ENCODE measurements at places on chromosomes 5 and 9.

GRCh38 chr9:130143958-130144366 is 28.2 kb upstream of the NCS1 start:
- DNase-seq, result peak; percentile 46

- no peak for DNase-seq
Measured at GRCh38 chr9:122777935-122778627, 10.7 kb upstream of the OR5C1 start.

- DNase-seq, result no peak
Measured at GRCh38 chr5:4243479-4244264, 648.0 kb downstream of the IRX1 start.

DNA sequence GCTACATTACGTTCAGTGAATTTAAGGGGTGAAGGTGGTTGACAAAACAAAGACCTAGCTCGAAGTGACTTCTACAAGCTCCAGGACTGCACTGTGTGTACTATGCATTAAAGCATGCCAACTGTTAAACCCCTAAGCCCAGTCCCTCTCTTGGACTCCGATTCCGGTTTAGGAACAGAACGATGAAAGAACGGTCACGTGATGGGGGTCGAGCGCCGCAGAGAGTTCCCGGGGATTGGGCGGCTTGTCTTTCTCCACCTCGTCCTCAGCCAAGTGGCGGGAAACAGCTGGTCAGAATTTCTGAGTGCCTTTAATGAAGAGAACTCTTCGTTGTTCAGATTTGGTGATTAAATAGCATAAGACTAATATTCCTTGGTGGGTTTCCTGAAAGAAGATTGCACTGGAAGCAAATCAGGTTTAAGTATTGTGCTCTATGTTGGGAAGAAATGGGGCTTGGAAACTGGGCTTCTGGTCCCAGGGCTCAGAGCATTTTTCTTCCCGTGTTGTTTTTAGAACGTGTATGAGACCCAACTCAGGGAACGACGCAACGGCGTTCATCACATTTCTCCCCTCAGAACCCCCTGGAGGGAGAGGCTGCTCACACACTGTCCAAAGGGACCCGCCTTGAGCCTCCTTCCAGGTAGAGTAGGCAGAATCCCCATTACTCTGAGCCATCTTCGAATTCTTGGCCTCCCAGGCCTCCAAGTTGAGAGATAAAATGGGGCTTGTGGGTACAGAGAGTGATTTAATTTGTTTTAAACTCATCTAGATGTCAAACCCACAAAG is 25.3 kb downstream of the IRX2 start:
- DNase-seq, result no peak

- peak; percentile 44 for DNase-seq
Measured at GRCh38 chr5:73625944-73626811, at the start of gene ARHGEF28. Gene ARHGEF28, plus strand, starts transcription at chr5:73626196. Its CDS starts 58,656 bp downstream, at chr5:73684852.

GRCh38 chr9:8585036-8585435 is 785.5 kb upstream of the DMAC1 start:
- DNase-seq, result no peak

GRCh38 chr5:136769093-136769492 is 403.7 kb upstream of the TRPC7 start:
- DNase-seq, result no peak

GRCh38 chr9:137702615-137703379 is 84.0 kb downstream of the EHMT1 start:
- DNase-seq, result no peak

GRCh38 chr5:76896196-76896595 is 46.4 kb downstream of the S100Z start:
- no peak for DNase-seq

GRCh38 chr5:122252319-122252718 is 59.7 kb upstream of the SNCAIP start:
- DNase-seq, result no peak

GRCh38 chr9:130874783-130875182 is 21.8 kb downstream of the QRFP start:
- DNase-seq, result no peak

DNA sequence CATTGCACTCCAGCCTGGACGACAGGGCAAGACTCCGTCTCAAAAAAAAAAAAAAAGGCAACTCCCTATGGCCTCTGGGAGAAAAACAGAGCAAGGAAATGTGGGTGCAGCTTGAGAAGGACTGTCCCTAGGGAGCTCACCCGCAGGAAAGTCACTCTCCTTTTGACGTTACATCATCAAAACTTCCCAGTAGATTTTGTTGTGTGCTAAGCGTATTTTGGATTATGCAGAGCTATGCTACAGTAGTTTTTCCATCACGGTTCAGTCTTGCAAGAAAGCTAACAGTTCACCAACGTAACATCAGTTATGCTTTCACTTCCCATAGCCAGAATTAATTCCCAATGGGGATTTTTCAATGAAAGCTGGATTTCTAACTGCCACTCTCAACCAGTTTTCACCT is 138.8 kb downstream of the HSD17B3 start:
- DNase-seq, result no peak

DNA sequence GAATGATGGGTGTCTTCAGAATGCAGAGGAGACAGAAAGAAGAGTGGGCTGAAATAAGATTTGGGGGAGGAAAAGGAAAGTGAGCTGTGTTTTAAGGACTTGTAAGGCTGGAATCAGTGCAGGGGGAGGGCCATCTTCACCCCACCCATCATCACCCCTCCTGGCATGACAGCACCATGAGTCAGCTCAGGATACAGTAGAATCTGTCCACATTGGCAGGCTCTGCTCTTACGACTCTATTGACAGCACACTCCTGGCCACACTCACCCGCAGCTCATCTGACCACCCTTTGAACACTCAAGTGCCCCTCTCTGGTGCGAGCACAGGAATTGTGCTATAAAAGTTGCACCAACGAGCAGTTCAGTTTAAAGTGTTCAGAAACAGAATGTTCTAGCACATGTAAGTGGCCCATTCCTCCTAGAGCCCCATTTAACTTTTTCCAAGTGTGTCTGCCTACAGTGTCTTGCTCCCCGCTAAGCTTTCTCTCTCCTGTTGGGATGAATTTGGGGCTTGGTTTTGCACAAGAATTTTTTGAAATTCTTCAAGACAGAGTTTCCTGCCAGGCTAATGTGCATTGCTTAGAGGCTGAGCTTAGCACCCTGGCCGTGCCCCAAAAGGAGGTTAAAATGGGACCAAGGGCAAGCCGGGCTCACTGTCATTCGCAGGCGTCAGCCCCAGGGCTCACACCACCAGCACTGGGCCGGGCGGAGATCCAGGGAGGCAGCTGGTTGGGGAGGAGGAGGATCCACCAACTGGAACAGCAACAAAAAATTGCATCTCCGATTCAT is 12.0 kb downstream of the ADRA1B start:
- DNase-seq, result peak; percentile 79

DNA sequence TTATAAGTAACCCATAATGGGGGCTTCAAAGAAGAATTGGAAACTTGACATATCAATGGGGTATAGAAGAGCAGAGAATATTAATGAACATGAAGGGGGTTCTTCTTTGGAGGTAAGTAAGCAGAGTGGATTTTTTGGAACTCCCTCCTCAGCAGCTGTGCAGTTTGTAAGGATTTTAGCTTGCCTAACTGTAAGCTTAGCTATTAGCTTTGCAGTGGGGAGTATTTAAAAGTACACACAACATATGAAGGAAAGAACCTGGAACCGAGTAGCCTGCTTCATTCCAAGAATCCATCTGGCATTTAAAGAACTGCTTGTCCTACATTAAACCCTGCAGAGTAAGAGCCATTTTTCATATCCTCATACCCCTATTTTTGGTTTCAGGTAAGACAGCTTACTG is 2.2 kb upstream of the PBX3 start:
- DNase-seq, result peak; percentile 34

GRCh38 chr5:124869426-124870033 is 123.1 kb upstream of the ZNF608 start:
- DNase-seq, result no peak

DNA sequence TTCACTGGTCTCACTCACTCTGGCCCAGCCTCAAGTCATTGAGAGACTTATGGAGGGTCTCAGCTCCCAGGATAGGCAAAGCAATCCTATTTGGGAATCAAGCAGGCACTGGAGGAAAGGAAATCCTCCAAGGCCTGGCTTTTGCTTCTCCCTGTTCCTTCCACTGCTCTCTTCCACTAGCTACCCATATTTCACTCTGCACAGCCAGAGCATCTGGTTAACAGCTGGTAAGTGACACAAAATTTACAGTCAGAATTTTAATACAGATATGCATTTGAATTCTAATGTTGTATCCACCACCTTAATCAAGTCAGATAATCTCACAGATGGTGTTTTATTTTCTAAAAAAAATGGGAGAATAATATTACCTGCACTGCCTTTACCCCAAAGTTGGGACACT is 868 bp upstream of the C1QTNF2 start:
- no peak for DNase-seq

- peak; percentile 68 for DNase-seq
Measured at GRCh38 chr5:159850160-159850559, 66.1 kb upstream of the ADRA1B start.

- peak; percentile 57 for DNase-seq
Measured at GRCh38 chr9:81461196-81461595, 228.2 kb downstream of the TLE1 start.

- no peak for DNase-seq
Measured at GRCh38 chr5:155872629-155873220, 454.2 kb upstream of the SGCD start.

DNA sequence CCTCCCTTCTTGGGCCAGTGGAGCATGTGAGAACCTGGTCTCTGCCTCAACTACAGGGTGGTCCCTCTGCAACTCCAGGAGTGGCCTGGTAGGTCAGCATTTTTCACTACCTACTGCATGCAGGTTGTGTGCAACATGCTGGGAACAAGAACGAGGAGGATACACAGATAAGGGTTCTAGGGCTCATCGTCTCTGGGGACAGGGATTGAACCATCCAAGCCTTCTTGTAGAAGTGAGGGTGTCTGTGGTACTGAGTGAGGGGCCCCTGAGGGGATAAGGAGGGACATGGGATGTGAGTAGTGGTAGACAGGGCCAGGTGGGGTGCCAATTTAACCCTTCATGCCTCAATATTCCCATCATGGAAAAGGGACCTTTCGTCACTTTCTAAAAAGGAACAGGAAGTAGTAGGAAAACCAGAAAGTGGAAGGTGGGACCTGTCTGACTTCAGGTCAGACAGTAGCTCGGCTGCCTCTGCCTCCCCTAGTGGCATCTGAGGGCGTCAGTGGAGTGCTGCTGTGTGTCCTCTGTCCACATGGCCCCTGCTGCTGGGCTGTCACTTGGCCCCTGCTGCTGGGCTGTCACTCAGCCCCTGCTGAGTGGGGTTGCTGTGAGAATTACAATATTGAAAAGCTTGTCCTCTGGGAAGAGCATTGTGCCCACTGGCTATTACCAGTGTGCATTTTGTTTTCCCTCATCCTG is 48.6 kb upstream of the RNU6ATAC start:
- DNase-seq, result no peak

- no peak for DNase-seq
Measured at GRCh38 chr5:141788296-141788970, 89.8 kb downstream of the PCDH1 start.

GRCh38 chr9:126509718-126510117 is 104.0 kb upstream of the LMX1B start:
- no peak for DNase-seq

DNA sequence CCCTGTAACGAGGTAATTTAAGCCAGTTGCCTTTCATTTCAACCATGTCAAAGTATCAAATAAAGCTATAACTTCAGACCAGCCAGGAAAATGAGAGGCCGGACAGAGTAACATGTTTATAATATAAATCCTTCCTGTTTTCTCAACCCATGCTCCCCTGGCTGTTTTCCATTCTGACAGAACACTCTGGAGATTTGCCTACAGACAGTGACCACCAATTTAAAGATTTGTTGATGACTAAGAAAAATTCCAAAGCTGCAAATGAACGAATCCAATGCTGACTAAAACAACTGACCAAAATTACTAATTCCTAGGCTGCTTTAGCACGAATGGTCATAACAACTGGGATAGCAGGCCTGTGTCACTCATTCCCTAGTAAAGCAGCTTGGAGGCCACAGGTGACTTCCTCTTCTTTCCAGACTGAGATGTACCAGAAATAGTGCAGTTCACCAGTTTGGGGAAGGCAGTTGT is 141.4 kb downstream of the AOPEP start:
- peak; percentile 97 for DNase-seq

DNA sequence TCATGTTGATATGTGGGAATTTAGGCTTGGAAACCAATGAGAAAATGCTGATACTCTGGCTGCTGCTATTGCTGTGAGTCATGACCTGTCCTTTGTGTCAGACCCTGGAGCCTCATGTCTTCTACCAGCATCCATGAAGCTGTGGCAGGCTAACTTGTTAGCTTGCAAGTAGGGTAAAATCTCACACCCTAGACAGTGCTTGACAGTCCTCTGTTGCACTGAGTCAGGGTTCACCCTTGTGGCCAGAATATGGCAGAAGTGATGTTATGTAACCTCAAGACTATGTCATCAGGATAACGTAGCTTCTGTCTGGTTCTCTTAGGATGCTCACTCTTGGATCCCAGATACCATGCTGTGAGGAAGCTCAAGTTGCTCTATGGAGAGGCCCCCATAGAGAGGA is 110.8 kb downstream of the LHX2 start:
- peak; percentile 12 for DNase-seq

- no peak for DNase-seq
Measured at GRCh38 chr9:113352411-113352810, 3.1 kb downstream of the BSPRY start.

DNA sequence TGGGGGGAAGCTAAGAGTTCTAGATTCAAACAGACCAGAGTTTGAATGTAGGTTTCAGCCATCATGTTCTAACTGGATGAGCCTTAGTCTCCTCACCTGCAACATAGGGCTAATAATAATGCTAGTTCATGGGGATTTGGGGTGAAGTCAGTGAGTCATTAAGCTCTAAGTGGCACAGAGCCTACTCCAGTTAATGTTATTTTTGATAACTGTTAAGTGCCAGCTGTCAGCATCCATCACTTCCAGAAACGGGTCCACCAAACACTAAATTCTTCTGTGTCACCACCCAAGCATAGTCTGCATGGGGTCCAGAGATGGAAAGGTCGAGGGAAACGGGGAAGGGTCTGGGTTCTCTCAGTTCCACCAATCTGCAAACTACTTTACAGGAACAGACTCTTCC is 1.8 kb upstream of the TSC1 start:
- DNase-seq, result no peak

DNA sequence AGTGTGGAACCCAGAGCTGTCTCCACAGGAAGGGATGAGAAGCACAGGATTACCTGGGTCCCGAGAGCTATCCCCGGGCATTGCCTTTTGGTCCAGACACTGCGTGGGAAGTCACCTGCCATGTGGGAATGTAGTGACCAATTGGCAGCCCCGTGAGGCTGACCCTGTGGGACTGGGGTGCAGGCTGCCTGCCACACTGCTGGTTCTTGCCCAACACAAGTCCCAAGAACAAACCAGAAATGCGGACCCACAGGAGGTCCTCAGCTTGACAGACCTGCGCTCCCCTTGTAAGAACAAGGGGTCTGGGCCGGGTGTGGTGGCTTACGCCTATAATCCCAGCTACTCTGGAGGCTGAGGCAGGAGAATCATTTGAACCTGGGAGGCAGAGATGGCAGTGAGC is 2.4 kb upstream of the FGD3 start:
- DNase-seq, result no peak

- DNase-seq, result peak; percentile 27
Measured at GRCh38 chr5:154593796-154594195, 115.8 kb upstream of the HAND1 start.

GRCh38 chr5:42542106-42542505 is 118.9 kb downstream of the GHR start:
- no peak for DNase-seq

GRCh38 chr5:1526681-1527131 is 2.9 kb upstream of the LPCAT1 start:
- DNase-seq, result no peak

- no peak for DNase-seq
Measured at GRCh38 chr5:61229416-61229815, 67.1 kb upstream of the SMIM15 start.
